ENCODE measurements at places on chromosomes 11 and 22. TPM values are rescaled to one million over a fixed set of nuclear protein-coding genes. Genes with fewer than 3 reads are reported as not detected.

- no peak for DNase-seq
Observed at GRCh38 chr22:27970596-27971220, 51.7 kb upstream of the PITPNB start.

DNA sequence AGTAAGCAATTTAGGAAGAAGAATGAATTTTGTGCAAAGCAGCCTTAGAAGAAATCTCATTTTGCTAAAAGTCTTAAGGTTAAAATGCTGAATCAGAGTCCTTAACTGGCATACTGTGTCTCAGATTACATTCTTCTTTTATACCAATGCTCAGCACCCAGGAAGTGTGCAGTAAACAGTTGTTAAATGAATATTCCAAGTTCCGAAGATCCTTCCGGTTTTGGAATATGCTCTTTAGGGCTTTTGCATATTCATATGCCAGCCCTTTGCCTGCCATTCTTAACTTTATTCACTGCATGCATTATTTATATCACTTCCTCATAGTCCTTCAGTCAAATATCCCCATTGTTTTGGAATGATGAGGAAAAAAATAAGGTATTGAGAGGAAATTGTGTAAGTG, 242.0 kb downstream of the DDX10 start:
- no peak for DNase-seq

The ANO3 gene
- polyA plus RNA-seq, result 3.3 TPM

GRCh38 chr11:35803115-35803514, 140.5 kb downstream of the TRIM44 start:
- no peak for DNase-seq

DNA sequence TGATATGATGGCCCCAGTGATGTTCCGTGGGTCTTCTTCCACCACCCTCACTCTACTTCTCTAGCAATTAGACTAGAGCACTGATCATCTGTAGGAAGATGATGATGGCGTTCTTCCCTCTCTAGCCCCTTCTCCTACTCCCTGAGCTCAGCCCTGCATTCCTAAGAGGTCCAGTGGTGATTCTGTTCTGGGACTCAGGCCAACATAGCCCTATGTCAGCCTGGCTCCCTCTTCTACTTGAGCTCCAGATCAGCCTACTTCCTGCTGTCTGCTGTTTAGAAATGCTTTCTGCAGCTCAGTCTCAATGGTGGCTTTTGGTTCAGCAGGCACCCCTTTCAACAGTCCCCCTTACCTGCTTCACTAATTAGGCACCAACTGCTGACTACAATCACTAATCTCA, 86.1 kb upstream of the ZBED5 start:
- no peak for DNase-seq

DNA sequence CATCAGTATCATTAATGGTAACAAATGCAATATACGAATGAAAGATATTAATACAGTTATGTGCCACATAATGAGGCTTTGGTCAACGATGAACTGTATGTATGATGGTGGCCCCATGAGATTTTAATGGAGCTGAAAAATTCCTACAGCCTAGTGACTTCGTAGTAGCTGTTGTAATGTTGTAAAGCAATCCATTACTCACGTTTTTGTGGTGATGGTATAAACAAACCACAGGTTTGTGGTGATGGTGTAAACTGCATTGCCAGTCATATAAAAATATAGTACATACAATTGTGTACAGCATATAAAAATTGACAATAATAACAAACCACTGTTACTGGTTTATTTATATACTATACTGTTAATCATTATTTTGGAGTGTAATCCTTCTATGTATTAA, 27.4 kb upstream of the GRIA4 start:
- DNase-seq, result no peak

DNA sequence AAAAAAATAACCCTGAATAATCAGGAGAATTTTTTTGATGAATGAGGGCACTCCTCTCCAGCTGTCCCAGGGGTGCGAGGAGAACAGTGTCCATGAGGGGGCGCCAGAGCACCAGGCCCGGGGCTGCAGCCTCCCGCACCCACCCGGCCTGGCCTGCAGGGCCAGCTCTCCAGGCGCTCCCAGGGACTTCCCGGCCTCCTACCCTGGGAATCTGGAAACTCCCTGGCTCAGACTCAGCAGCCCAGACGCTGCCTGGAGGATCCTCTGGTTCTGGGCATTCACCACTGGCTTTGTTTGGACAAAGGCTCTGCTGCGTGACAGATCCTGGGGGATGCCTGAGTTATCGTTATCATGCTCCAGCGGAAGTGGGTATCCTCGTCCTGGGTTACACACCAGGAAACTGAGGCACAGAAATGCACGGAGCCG, 31.0 kb downstream of the MCM5 start:
- DNase-seq, result peak; percentile 72

The ARHGAP20 gene
- polyA plus RNA-seq, result 4.6 TPM

DNA sequence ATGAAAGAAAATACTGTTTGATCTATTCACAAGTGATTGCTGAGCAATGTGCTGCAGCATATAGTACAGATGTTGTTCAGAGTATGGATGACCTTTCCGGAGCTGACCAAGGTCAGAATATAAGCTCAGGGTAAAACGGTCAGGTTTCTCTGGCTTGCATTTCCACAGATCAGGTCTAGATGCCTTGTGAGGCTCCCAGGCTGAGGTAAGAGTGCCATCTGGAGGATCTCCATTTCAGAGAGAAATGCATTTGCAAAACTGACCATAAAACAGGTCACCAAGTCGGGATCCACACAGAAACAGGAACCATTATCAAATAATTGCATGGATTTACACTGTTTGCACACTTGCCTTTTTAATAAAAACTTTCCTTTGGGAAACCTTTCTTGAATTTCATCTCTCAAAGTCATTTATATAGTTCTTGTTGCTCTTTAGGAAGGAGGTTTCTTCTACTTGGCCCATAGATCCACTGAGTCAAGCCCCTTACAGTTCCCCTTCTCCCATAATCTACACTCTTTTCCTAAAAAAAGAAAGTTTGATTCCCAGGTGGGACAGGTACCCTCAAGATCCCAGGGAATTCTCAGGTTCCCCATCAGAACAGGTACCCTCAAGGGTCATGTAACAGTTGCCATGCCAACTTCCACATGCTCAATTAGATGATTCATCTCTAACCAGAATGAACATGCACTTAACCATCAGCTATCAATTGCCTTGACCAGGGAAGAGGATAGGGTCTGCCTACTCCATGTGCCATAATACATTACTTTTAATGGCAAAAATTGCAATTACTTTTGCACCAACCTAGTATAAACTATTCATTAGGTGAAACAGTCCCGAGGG, 25.0 kb upstream of the TMPRSS5 start:
- peak; percentile 57 for DNase-seq

DNA sequence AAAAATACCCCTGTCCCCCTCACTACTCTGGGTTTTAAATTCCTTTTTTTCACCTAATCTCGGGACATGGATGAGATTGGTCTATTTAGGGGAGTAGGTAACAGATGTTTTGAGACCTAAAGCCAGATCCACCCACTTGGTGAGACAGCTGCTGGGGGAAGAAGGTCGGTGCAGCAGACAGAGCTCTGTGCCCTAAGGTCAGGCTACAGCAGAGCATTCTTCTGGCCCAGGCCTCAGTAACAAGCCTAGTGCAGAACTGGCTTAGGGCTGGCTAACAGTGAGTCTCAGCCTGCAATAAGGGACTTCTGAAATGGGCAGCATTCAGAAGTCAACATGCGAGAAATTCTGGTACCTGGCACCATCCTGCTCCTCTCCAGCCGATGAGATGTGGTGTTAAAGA, 444.9 kb upstream of the KIRREL3 start:
- DNase-seq, result no peak

The TSPAN32 gene
- 2.8 TPM for polyA plus RNA-seq

The ESAM gene
- polyA plus RNA-seq, result 78.9 TPM

GRCh38 chr11:75099635-75100034, 3.0 kb upstream of the OR2AT4 start:
- DNase-seq, result no peak

- no peak for DNase-seq
Observed at GRCh38 chr11:76684516-76684915, 14.0 kb upstream of the LRRC32 start.

The ANO1 gene
- 15.2 TPM for polyA plus RNA-seq

The TPBGL gene
- polyA plus RNA-seq, result 0.09 TPM

- DNase-seq, result no peak
Observed at GRCh38 chr11:17211286-17211685, 3.5 kb upstream of the PIK3C2A start.
